Cerebellum (tissue), 4 donors: ENCODE measurements at places on chromosomes 7 and 10. TPM values are rescaled to one million over a fixed set of nuclear protein-coding genes. Genes with fewer than 3 reads are reported as not detected.

VSTM4 gene
- total RNA-seq: 10.4 TPM

NPFFR1 gene
- total RNA-seq: 0.54 TPM

TBXAS1 gene
- 3.8 TPM for total RNA-seq

HECW1 gene
- 62.1 TPM for total RNA-seq

SMURF1 gene
- total RNA-seq: 19.4 TPM

PPP1R17 gene
- 4.4 TPM for total RNA-seq

OR2A12 gene
- not detected for total RNA-seq

CFAP69 gene
- 16.8 TPM for total RNA-seq

GRCh38 chr7:17392846-17393245, 94.4 kb downstream of the AHR start:
- no peak for DNase-seq

DNA sequence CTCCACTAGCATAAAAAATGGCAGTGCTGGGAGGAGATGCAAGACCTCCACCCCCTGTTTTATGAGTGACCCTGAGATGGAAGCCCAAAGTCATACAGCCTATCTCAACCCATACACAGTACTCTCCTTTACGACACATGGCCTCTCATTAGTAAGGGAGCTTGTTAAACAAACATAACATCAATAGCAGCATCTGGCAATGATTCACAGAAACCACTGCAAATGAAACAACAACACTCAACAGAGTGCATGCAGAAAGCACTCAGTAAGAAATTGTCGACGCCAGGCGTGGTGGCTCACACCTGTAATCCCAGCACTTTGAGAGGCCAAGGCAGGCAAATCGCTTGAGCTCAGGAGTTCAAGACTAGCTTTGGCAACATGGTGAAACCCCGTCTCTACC, 27.5 kb upstream of the FIGNL1 start:
- no peak for DNase-seq

GRCh38 chr10:79249186-79250121, 97.8 kb upstream of the PPIF start:
- no peak for DNase-seq

DNA sequence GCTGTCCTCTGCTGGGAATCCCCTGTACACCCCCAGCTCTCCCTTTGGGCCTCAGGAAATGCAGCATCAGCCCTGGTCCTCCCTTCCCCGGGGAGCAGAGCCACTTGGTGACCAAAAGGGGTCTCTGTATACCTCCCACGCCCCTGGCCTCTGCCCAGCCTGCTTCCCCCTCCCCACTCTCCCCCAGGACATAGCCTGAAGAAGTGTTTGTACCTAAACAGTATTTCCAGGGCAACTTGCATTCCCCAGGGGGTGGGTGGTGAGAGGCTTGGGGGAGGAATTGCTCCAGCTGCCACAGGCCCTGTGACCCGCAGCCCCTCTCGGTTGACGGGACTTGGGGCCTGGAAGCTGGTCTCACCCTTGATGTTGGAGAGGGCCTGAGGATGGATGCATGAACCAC, 39.3 kb downstream of the TMEM270 start:
- DNase-seq: no peak

DNA sequence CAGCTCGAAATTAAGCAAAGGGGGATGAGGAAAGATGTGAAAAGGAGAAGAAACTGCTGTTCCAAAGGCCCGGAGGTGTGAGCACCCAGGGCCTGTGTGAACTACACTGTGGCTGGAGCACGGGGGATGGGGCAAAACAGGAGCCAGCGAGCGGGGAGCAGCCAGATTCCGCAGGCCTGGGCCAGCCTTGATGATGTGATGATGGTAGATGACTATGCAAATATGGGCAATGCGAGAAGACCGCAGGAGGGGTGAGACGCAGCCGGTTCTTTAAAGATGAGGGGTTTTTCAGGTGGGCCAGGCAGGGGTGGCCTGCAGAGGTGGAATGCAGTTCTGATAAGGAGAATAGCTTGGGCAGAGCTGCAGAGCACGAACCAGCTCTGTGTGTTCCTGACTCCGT, 61.5 kb downstream of the LANCL2 start:
- DNase-seq: no peak

- no peak for DNase-seq
Observed at GRCh38 chr10:62113680-62114079, 155.0 kb downstream of the RTKN2 start.

DNA sequence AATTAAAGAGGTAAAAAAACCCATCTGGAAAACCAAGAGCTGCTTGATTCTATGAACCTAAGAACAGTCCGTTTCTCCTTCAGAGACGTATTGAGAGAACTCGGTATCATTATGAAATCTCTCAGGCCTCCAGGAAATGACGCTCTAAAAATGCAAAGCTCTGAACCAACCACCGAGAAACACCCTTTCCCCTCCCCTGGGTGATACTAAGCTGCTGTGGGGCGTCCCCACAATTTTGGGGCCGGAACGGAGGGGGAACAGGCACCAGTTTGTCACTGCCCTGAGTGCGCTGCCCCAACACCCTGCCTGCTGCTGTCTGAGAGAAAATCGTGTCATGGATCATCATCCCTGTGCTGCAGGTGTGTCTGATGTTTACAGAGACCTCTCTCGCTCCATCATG, 509.5 kb downstream of the DNAJB6 start:
- no peak for DNase-seq

DNA sequence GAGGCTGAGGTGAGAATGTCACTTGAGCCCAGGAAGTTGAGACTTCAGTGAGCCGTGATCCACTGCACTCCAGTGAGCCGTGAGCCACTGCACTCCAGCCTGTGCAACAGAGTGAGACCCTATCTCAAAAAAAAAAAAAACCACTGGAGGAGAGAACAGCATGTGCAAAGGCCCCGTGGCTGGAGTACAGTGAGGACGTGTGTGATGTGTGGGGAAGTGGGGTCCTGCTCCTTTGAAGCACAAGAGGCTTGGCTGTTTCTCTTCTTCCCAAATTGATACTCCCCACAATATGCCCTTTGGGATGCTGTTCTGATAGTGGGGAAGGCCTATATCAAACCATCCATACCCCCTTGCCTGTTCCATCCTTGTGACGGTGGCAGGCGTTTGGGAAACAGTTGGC, 68.2 kb downstream of the C10orf105 start:
- DNase-seq: no peak

DNA sequence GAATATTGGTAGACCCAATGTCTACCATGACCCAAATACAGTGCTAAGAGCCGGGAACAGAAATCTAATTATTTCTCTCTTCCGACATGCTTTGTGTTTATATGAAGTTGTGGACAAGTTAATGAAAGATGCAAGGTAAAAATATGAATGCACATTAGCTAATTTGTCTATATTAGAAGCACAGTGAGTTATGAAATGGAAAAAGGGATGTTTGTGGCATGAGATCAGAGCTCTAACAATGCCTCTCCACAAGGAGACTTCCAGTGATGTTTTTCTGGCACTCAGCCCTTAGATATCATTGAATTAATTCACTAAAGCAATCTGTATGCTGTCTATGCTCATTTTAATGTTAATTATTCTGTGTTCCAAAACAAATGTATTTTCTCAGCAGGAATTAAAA, 897.2 kb downstream of the CNTNAP2 start:
- DNase-seq: no peak

GRCh38 chr7:2729893-2730716, 42.1 kb downstream of the AMZ1 start:
- DNase-seq: no peak

DNA sequence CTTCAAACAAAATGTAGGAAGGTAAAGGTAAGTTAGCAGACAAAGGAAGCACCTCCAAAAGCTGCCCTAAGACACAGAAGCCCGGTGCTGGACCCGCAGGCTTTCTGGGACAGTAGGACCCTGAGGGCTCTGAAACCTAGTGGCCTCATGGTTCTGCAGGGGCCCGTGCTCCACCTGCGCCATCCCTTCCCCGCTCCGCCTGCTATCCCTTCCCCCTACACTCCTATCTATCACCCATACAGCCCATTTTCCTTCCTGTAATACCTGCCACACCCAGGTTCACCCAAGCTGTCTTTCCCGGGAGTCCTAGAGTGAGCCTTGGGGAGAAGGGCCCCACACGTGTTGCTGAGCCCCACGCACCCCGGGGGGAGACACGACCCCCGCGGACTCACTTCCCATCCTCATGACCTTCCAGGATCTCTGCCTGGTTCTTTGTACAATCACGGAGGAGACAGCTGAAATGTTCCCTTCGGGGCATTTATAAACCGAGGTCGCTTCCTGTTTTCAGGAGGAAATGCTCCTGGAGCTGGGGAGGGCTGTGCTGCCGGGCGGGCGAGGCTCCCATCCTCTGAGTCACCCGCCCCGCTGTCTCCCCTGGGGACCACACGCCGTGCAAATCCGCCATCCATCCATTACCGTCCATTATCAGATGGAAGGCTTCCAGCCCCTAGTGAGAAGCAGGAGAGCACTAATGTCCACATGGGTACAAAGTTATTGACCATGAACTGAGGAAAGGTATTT, 251.7 kb upstream of the PITRM1 start:
- no peak for DNase-seq

DNA sequence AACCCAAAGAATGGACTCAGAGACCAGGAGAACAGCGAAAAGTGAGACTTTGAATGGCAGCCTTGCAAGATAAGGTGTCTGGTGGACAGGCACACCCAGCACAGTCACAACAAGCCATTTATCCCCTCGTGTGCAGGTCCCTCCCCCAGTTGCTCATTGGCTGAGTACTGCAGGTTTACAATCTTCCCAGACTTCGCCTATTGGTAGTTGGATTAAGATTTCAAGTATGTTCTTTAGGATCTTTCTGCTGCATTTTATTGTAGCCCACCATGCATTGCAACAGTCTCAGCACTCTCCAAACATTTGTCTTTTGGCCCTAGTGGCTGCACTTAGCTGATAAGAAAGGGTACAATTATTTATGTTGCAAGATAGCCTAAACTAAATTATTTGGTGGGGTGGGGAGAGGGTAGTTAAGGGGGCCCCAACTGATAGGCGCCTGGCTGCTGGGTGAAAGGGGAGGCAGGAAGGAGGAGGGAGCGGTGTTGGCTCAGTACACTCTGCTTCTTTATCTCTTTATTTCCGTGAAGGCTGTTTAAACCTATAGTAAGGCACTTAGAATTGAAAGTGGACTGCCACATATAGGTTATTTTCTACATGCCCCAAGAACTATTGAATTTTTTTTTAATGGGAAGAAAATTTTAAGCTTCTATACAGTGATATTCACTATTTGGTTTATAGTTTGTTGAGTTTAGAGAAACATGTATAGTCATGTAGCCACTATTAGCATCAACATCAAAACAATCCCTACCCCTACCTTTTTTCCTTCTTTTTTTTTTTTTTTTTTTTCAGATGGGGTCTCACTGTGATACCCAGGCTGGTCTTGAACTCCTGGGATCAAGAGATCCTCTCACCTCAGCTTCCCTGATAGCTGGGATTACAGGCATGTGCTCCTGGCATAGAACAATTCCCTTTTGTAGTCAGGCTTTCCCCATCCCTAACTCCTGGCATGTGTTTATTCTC, 54.2 kb downstream of the GUSB start:
- no peak for DNase-seq

- no peak for DNase-seq
Observed at GRCh38 chr7:3634396-3634795, 333.3 kb downstream of the SDK1 start.

- no peak for DNase-seq
Observed at GRCh38 chr10:132774902-132775863, 10.8 kb downstream of the NKX6-2 start.

GRCh38 chr7:22572937-22573336, 72.9 kb upstream of the STEAP1B start:
- no peak for DNase-seq

- no peak for DNase-seq
Observed at GRCh38 chr10:36491926-36492325, 633.5 kb upstream of the ANKRD30A start.

GRCh38 chr7:69114374-69114773, 483.9 kb upstream of the AUTS2 start:
- no peak for DNase-seq

- no peak for DNase-seq
Observed at GRCh38 chr7:2953099-2953498, 90.6 kb downstream of the CARD11 start.

- no peak for DNase-seq
Observed at GRCh38 chr7:116629051-116629463, 42.9 kb upstream of the MET start.

GRCh38 chr7:101933688-101934121, 116.3 kb downstream of the CUX1 start:
- DNase-seq: no peak

- no peak for DNase-seq
Observed at GRCh38 chr7:3266240-3266639, 34.8 kb upstream of the SDK1 start.

DNA sequence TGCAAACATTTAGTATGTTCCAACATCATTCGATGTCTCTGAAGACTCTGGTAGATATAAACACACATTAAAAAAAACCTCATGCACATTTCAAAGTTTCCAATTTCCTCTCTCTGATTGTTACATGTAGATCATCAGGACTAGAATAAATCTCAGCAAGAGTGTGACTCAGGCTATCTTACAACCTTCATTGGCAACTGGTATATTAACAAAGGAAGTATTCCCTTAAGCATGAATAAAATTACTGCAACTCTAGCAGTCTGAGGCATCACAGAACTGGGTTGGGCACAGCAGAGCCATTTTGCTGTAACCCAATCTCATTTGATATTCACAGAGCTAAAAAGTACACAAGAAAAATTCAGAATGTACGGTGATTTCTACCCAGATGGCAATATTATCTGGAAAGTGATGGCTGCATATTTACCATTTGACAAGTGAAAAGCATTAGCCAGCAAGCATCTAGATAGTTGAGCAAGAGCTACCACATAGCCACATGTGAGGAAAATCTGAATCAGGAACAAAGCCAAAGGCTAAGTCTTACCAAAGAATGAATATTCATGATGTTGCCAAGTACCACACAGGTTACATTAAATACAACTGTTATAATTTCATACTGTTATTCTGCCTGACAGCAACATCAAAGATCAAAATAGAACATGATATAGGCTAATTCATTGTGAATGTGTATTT, 232.2 kb downstream of the CRPPA start:
- DNase-seq: no peak

- peak; percentile 59 for DNase-seq
Observed at GRCh38 chr7:127253281-127254162, 781 bp upstream of the GRM8 start.

- DNase-seq: no peak
Observed at GRCh38 chr10:129849853-129850252, 114.2 kb downstream of the EBF3 start.

DNA sequence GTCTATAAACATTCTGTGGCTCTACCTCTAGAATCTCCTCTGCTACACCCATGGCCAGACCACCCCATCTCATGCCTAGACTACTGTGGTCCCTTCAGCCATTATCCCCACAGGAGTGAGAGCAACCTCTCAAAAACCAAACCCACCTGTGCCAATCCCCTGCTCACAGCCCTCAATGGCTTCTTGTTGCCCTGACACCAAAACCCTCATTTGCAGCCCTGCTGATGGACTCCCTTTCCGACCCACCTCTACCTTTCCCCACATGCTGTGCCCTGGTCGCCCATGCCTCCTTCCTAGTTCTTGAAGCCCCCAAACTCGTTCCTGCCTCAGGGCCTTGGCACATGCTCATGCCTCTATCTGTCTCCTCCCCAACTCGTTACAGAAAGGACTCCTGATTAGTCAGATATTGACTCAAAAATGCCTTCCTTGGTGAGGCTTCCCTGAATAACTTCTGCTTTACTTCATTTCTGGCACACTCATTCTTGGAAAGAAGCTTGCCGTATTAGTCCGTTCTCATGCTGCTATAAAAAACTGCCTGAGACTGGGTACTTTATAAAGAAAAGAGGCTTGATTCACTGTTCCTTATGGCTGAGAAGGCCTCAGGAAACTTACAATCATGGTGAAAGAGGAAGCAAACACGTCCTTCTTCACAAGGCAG, 104.2 kb downstream of the TEX36 start:
- DNase-seq: no peak
